Activated CD8-positive, alpha-beta memory T cell treated with anti-CD3 and anti-CD28 coated beads, Interleukin-2, amount 50 U/mL, for 48 hours (primary cell): ENCODE measurements at places on chromosomes 6 and 20.

- DNase-seq = no peak
Observed at GRCh38 chr6:39196673-39197091, 32.6 kb downstream of the KCNK5 start.

GRCh38 chr20:21509597-21510371, 4.1 kb downstream of the NKX2-2 start:
- peak; percentile 62 for DNase-seq

GRCh38 chr6:161152907-161153662, 120.8 kb downstream of the AGPAT4 start:
- peak; percentile 51 for DNase-seq

DNA sequence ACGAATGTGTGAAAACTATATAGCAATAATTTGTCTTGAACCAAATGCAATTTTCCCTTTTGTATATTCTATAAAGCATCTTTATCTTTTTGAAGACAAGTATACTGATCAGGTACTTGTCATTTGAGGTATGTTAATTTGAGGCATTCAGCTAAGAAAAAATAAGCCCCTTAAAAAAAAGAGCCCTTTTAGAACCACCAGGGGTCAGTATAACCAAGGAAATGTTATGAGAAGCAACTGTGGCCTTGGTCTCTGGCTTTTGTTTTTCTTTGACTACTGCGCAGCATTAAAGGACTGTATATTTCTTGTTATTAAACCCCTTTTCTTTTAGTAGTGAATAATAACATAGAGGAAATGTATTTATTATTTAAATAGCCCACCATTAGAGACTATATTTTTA, 43.1 kb downstream of the CD109 start:
- DNase-seq = no peak

DNA sequence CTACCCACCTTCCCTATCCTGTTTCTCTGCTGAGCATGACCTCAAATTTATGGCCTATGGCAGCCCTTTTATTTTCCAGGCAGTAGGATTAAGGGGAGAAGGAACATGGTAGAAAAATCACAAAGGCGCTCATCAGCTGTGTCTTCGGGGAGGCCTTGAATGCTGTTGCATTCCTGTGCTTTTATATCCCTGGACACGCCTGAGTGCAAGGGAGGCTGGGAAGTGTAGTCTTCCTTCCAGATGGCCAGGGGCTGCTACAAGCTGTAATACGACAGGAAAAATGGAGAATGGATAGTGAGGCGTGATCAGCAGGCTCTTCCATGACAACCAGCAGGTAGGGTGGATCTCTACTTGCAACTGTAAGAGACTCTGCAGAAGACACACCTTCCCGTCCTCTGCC, 210.9 kb upstream of the GGTLC1 start:
- DNase-seq = no peak

DNA sequence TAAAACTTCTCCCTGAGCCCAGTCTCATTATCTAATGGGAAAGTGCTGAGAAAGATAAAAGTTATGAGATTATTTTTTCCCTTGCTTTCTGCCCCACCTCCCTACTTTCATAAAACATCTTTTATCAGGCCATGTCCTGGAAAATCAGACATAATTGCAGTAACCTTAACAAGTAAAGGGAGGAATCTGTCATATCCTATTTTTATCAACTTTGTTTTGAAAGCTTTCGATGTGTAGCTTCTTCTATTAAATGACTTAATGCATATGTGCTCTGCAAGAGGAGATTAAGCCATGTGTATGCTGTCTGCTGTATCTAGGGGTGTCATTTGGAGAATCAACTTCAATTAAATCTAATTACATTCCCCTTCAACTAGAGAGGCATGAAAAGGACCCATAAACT, 408.9 kb downstream of the CBLN4 start:
- DNase-seq = no peak

GRCh38 chr6:108142240-108142639, 23.6 kb upstream of the NR2E1 start:
- DNase-seq = no peak

- no peak for DNase-seq
Observed at GRCh38 chr20:57857118-57857517, 147.3 kb upstream of the PMEPA1 start.

GRCh38 chr6:4872841-4873240, 96.6 kb downstream of the CDYL start:
- DNase-seq = no peak

- DNase-seq = no peak
Observed at GRCh38 chr6:1075880-1076279, 236.0 kb upstream of the FOXQ1 start.
